NCI-H187 treated with DMSO at 0.1 percent for 48 hours (cell line): ENCODE measurements at places on chromosomes 11 and 22.

- DNase-seq: no peak
Measured at GRCh38 chr11:20634044-20634443, 34.6 kb downstream of the SLC6A5 start.

- no peak for DNase-seq
Measured at GRCh38 chr11:2826679-2827056, 58.9 kb downstream of the CDKN1C start.

- no peak for DNase-seq
Measured at GRCh38 chr11:8867931-8868631, 42.9 kb upstream of the AKIP1 start.

DNA sequence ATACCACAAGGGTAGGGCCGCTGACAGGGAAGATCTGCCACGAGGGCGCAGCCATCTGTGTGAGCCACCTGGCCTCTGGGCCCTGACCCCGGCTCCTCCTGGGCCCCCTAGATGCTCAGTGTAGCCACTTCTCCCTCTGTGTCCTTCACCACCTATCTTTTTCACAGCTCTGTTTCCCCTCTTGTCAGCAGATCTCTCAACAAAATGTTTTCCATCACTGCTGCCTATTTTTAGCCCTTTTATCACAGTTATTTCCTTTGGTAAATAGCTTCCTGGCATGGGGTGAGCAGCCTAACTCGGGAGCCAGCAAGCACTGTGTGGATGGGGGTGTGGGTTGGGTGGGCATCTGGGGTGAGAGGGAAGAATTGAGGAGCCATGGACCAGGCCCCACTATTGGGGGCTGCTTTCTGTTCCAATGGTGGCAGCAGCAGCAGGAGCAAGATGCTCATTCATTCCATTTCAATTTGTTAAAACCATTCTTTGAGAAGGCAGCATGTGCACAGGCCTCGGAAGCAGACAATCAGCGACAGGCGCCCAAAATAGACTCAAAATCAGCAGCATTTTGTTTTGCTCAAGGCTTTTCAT is 135.2 kb upstream of the NAV2 start:
- DNase-seq: no peak

DNA sequence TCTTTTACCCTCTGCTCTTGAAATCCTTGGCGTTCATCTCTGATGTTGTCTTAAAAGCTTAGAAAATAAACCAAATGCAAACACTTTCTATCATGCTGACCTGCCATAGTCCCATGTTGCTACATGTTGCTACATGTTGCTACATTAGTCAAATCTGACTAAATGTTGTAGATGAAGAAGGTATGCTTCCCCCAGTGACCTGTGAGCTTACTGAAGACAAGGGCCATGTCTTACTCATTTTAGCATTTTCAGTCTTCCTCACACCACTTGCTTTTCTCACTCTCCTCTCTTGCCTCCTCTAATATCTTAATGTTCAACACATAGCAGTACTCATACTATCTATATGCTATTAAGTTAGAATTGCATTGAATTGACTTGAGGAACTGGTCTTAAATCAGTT is 346.4 kb upstream of the MTNR1B start:
- no peak for DNase-seq

DNA sequence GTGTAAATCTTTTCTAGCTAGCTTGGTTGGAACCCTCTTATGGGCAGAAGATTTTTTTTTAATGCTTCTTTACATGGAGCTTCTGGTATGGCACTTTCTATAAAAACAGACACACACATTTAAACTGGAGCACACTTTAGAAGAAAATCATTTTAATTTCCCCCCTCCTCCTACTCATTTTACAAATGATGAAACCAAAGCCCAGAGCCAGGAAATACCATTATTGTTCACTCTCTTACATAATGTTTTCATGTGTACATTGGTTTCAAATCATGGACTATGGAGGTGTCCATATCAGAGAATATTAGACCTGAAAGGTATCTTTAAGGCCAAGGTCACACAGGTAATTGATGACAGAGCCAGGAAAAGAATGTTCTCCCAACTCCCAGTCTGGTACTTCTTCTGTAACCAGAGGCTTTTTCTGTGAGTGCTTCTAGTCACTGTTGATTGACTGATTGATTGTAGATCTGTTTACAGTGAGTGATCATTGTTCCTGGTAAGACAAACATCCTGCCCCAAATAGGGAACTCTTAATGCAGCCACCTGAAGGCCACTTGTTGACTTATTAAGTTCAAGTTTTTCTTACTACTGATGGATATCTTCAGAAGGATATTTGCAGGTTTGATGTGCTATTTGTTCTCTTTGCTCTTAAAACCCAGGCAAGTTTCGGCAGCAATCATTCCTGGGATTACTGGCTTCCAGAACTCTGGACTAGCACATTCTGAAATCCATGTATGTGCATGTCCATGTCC is 26.8 kb upstream of the ME3 start:
- no peak for DNase-seq

GRCh38 chr22:50243685-50244419 is 971 bp downstream of the TUBGCP6 start:
- no peak for DNase-seq

- no peak for DNase-seq
Measured at GRCh38 chr11:118295199-118295598, 9.3 kb upstream of the CD3E start.

- no peak for DNase-seq
Measured at GRCh38 chr22:49422701-49423100, 405.0 kb downstream of the BRD1 start.

GRCh38 chr22:25069758-25070481 is 117.4 kb downstream of the KIAA1671 start:
- DNase-seq: no peak

GRCh38 chr22:28627791-28628190 is 51.8 kb downstream of the TTC28 start:
- DNase-seq: no peak

DNA sequence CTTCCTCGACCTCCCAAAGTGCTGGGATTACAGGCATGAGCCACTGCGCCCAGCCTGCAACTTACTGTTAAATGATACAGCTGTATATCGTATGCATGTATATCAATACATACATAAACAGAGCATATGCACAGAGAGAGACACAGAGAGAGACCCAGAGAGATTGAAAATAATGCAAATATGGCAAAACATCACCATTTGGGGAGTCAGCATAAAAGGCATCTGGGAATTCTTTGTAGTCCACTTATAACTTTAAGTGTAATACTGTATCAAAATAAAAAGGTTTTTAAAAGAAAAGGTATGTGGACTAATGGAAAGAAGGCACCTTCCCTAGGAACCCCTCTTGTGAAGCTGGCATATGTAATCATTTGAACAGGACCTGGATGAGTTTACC is 21.8 kb downstream of the ALX4 start:
- no peak for DNase-seq

DNA sequence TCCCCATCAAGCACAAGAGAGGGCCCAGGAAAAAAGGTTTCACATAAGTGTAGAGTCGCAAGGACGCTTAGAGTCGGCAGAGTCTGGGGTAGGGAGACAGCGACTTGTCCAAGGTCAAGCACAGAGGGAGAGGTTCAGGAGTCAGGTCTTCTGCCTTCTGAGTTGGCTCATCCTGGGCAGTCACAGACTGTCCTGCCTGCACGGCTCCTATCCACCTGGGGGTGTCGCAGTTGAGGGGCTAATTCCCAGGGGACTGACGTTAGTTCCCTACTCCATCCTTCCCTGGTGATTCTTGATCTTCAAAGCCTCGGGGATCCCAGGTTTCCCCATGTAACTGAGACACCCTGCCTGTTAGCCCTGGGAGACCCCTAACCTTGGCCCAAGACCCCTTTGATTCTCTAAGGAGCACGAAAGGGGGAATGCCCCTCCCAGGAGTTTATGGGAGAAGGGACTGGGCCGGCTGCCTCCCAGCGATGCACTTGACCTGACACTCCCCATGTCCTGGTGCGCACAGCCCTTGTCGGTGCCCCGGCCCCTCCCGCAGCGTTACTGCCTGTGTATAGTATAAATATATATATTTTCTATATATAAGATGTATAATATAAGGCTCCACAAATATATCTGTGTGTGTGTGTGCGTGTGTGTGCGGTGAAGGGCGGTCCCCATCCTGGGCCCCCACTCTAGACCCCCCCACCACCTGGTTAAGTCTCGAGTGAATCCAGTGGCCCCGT is 14.7 kb upstream of the TAB1 start:
- no peak for DNase-seq

DNA sequence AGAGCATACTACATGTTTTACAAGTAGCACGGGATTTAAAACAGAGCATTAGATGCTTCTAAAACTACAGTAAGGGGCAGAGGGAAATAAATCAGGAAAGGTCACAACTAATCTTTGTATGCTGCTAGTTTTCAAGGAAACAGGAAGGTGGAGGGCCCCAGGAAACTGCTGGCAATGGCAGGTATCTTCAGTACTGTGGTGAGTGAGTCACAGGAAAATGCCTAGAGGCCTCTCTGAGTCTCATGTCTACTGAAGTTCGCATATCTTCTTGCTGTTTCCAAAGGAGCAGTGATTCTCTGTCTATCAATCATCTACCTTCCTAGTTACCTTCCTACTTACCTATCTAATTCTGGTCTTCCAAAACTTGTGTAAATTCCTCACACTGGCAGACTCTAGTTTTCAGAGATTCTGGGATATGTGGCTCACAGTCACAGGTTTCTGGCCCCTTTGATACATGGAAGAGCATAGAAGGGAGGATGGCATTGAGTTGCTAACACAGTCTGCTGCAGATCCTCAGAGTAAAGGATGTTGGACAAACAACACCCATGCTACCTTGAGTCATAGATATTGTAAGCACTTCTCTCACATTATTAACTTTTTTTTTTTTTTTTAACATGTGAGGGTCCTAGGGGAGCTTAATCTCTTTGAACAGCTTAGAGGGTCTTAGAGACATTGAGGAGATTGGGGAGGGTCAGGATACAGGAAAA is 58.8 kb upstream of the SYN3 start:
- DNase-seq: no peak

GRCh38 chr11:34585735-34586487 is 35.0 kb upstream of the EHF start:
- DNase-seq: peak; percentile 9

GRCh38 chr11:105260976-105261375 is 121.4 kb upstream of the CARD18 start:
- DNase-seq: no peak

- DNase-seq: no peak
Measured at GRCh38 chr11:11961399-11962028, 46.9 kb downstream of the DKK3 start.

- DNase-seq: no peak
Measured at GRCh38 chr22:48621085-48621484, 1206.6 kb downstream of the BRD1 start.

DNA sequence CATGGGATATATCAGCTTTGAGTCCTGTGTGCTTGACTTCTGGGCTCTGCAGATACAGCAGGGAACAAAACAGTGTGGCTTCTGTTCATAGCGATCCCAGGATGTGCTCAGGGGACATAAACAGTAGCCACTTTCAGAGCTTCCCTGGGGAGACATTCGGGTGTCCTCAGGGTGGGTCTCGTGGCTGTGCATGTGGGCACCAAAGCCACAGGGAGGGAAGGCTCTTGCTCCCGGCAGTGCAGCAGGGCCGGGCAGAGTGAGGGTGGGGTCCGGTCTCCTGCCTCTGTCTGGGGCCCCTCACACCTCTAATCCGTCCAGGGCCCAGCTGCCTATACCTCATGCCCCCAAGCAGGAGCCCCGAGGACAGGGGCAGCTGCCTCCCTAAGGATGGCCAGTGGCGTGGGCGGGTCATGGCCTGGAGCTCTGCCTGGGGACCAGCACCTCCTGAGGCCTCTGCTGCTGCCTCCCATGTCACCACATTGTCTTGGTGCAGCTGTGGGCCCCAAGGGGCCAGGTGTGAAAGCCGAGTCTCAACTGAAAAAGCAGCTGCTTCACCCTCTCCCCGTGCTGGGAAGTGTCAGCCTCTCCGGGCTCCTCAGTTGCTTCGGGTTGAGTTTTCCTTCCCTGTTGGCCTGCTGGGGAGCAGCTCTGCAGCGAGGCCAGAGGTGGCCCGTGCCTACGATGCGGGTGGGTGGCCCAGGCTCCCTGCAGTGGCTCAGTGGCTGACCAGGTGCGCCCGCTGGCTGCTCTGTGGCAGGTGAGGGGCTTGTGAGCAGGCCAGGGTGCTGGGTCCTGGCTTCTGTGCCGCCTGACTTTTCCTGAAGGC is 3.8 kb downstream of the TPCN2 start:
- no peak for DNase-seq

- no peak for DNase-seq
Measured at GRCh38 chr22:45271667-45272201, 13.0 kb upstream of the UPK3A start.

- DNase-seq: no peak
Measured at GRCh38 chr11:124605719-124606118, 5.5 kb upstream of the PANX3 start.

DNA sequence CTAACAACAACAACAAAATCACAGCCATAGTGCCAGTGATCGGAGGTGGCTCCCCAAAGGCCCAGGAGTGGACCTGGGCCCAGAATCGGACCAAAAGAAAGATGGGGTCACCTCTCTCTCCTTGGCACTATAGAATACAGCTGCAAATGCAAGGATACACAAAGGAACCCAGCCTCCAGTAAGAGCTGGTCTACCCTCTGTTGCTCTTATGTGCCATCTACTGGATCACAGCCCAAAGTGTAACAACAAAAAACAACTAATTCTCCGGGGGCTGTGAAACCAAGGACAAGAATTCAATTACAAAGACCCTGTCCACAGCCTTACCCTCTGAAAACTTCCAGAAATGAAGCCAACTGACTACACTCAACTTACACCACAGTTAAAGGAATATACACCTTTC is 21.6 kb downstream of the OR8G5 start:
- no peak for DNase-seq

- no peak for DNase-seq
Measured at GRCh38 chr11:8959546-8960166, 4.6 kb downstream of the TMEM9B start.

DNA sequence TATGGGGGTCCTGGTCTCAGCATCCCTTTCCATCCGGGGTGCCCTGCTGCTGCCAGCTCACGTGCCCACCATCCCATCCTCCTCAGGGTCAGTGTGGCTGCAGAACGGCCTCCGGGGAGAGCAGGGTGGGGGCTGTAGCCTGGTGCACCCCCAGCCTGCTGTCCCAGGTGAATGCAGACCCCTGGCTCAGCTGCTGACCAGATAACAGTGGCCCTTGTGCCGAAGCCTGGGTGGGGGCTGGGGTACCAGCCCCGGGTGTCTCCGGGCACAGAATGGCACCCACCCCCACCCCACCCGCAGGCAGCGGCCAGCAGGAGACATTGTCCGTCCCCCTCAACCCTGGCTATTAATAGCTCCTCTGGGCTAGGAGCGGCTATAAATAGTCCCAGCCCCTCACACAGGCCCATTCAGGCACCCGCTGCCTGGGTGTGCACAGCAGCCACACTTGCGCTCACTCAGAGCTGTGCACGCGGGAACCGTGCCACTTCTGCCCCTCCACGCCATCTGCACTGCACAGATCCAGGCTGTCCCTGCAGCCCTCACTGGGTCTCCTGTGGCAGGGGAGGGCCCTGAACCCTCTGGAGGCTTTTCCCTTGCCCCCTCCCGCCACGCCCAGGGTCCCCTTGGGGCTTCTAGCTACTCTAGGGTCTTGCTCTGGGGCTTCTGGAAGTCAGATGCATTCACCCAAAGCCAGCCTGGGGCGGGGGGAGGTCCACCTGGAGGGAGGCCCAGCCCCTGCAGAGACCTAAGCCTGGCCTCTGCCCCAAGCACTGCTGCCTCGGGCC is 18.7 kb downstream of the CRELD2 start:
- DNase-seq: no peak

GRCh38 chr11:107102692-107103477 is 84.6 kb upstream of the GUCY1A2 start:
- DNase-seq: no peak
